Stimulated activated CD8-positive, alpha-beta memory T cell treated with anti-CD3 and anti-CD28 coated beads, Interleukin-7, amount 100 ng/mL, for 1 hour (primary cell): ENCODE measurements at places on chromosomes 7 and 10.

DNA sequence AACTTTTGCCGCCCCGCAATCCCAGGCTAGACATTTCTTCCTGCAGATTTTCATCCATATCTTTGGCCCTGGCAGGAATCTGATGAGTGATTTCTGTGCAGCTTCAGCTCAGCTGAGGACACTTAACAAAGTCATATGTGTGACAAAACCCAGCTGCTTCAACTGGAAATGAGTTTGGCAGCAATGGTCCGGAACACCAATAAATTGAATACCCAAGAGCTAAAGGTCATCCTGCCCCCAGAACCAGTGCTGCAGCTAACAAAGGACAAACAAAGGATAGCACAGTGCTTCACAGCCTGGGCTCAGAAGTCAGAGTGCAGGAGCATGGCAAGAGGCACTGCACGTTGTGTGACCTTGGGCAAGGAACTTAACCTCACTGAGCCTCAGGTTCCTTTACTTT lies 40.0 kb upstream of the TRIL start:
- no peak for DNase-seq

DNA sequence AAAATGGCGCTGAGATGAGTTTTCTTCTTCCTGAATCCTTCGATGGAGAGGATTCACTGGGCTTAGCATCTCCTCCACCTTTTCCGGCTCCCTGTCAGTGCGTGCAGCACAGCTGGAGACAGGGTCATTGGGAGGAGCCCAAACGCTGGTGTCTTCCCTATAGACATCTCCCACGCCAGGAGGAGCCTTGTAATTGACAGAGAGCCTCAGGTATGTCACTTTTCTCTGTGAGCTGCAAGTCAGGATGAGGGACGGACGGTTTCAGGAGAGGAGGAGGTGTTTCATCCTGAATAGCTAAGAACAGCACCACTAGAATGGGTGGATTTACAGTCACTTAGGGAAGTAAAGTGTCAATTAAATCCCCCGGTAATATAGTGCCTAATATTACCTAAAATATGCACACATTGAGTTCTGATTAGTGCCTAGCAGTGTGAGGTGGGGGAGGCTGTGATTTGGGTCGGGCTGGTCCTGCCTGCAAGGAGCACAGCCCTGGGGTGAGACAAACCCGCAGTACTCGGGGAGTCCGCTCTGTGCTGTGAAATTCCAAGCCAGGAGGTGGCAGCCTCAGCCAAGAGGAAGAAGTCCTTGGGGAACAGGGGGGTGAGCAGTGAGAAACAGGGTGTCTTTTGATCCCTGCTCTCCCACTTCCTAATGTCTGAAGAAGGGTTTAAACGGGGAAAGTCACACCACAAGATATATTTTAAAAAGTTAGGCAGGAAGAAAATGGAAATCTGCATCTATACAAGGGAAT lies 28.2 kb downstream of the IL15RA start:
- DNase-seq = no peak

DNA sequence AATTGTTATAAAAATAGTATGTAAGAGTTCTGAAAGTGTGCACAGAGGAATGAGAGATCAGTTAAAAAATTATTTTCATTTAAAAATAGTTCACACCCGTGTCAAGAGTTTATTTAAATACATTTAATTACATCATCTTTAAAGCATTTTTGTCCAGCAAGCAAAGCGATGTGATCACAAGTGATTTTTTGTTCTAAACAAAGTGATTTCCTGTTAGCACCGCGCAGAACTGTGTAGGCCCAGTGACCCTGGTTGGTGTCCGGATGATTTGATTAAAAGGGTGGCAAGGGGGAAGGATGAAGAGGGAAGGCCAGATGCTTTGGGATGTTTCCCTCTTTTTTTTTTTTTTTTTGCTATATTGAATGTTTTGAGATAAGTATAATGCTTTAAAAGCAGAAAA lies 227.8 kb upstream of the PITRM1 start:
- no peak for DNase-seq

DNA sequence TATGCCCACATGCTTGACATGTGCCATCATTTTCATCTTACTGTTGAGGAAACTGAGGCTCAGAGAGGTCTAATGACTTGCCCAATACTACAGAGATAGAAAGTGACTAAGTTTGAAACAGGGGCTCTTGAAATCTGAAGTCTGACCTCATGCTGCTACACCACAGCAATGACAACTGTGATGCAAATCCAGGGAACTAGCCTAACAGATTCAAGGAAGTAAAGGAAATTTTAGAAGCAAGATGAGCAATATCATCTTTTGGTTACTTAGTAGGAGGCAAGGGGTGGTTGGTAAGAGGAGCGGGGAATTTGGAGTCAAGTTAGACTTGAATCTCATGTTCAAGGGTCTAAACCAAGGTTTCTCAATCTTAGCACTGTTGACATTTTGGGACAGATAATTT lies 26.3 kb upstream of the OSBPL3 start:
- no peak for DNase-seq

GRCh38 chr7:2383543-2384274 lies 19.7 kb upstream of the CHST12 start:
- DNase-seq = no peak

DNA sequence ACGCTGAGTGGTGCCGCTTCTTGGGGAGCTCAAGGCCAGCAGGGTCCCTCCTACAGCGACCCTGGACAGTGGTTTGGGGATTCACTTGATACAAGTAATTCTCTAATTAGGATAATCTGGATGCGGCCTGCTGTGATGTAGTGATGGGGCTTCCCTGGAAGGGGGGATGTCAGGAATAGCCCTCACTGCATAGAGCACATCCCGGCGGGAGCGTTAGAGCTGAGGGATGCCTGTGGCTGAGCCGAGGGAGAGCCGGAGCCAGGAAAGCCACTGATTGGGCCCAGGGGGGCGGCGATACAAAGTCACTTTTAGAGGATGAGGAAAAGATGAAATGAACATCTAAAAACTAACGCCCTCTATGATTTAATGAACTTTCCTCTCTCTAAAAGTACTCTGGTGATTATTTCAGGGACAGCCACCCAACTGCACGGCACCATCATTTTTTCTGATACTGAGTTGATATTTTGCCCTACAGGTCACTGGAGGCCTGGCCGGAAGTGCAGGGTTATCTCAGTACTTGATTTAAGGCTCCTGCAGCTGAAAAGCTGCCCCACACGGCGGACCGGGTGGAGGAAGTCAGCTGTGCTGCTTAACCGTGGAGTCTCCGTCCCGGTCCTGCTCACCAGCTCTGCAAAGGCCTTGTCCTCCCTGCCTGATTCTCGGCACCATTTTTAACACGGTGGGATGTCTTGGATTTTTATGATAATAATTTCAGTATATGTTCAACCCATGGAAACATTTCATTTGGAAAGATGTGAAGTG lies 518.8 kb downstream of the DNAJB6 start:
- DNase-seq = no peak

- no peak for DNase-seq
Observed at GRCh38 chr10:97685395-97685958, 1.6 kb downstream of the AVPI1 start.

DNA sequence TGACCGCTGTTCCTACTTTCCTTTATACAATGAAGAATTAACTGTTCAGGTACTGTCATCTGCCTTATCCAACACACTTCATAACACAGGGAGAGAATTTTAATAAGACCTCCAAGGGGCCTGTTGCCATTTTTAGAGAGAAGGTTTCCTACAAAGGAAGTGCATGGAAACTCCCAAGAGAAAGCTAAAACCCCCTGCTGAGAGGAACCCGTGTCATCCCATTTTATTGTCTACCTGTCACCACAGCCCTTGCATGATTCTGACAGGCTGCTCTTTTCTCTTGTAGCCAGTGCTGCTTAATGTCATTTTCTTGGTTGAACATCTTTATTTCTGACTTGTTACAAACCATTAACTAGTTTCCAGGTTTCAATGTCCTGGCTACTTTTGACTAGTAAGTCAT lies 98.4 kb downstream of the SNX10 start:
- no peak for DNase-seq

DNA sequence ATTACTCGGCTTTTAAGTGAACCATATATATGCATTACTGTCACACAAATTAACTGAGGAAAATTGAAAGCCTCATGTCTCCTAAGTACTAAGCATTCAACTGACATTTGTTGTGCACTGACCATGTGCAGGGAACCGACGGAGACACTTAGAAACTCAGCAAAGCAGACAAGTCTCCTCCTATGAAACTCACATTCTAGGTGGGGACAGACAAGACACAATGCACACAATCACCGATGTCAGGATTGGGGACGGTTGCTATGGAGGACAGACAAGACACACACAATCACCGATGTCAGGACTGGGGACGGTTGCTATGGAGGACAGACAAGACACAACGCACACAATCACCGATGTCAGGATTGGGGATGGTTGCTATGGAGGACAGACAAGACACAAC lies 134.0 kb downstream of the PTPRN2 start:
- DNase-seq = no peak
